ENCODE measurements at places on chromosomes 16 and 17.

DNA sequence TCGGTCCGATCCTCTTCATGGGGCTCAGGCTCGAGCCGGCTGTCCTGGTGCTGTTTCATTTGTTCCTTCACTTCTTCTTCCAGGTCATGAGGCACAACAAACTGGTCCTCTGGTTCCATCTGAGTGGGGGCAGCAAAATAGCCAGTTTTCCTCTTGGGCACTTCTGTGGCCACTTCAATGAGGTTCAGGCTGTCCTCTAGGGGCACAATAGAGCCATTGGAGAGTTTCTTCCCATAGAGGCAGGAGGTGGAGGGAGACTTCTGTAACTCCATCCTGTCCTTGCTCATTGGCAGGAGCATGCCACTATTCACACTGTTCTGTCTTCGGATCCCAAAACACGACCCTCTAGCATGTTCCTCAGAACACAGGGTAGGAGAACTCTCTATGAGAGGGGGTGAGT lies 22.9 kb downstream of the MARVELD3 start:
- H3K4me3 ChIP-seq, result no peak overlapping the region
- no peak overlapping the region for H3K27ac ChIP-seq
- peaks cover 4% of the 10 kb centered on the region for H3K36me3 ChIP-seq

GRCh38 chr17:38605841-38606645 lies at the start of gene SRCIN1:
TSS of gene SRCIN1 (minus strand) at chr17:38605952. CDS start at chr17:38605705, 247 bp downstream.
- no peaks in the 10 kb centered on the region for H3K36me3 ChIP-seq
- H3K27ac ChIP-seq, result no peak within 1 kb of the TSS
- peak within 1 kb of the TSS; percentile 50 for H3K4me3 ChIP-seq
- peaks cover 45% of the 10 kb centered on the region for H3K27me3 ChIP-seq

- H3K27me3 ChIP-seq, result no peaks in the 10 kb centered on the region
- peaks cover 49% of the 10 kb centered on the region for H3K36me3 ChIP-seq
- H3K4me1 ChIP-seq, result no peaks in the 10 kb centered on the region
- DNase-seq, result no peak
Observed at GRCh38 chr17:31525801-31526549, 134.5 kb downstream of the RAB11FIP4 start.

- H3K36me3 ChIP-seq, result no peaks in the 10 kb centered on the region
- no peaks in the 10 kb centered on the region for H3K27me3 ChIP-seq
- H3K4me3 ChIP-seq, result no peak overlapping the region
- no peak overlapping the region for H3K27ac ChIP-seq
- no peak for DNase-seq
Observed at GRCh38 chr17:57102122-57102521, 17.1 kb downstream of the AKAP1 start.

DNA sequence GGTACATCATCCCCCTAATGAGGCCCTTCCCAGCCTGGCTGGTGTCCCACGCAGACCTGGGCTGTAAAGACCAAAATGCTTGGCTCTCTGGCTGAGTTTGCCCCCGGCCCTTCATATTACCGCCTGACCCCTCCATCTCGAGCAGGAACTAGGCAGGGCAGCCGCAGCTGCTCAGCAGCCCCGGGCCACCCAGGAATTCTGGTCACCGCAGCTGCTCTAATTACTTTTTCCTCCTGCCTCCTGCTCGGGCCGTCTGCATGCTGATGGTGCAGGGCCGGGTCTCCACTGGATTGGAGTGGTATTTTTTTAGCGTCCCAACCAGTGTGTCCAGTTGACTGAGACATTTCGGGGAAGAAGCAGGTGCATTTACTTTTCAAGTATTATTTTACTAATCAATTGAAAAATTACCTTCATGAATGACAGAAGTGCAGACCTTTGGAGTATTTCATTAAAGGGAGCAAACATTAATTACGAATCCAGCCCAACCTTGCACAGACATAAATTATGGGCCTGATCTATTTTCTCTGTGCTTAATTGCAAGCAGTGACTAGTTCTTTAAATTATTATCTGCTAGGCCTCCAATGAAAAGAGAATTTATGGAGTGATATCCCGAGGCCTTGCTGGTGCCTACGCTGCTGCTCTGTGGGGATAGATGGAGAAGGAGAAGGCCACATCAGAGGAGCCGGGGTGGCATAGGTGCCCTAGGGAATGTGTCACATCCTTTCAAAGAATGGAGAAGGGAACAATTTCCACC lies 176.2 kb downstream of the CYLD start:
- H3K4me1 ChIP-seq, result no peaks in the 10 kb centered on the region
- DNase-seq, result no peak
- H3K27ac ChIP-seq, result no peak overlapping the region

- H3K36me3 ChIP-seq, result no peaks in the 10 kb centered on the region
- DNase-seq, result no peak
- no peaks in the 10 kb centered on the region for H3K4me1 ChIP-seq
Observed at GRCh38 chr17:54426296-54426886, 474.3 kb upstream of the TOM1L1 start.

DNA sequence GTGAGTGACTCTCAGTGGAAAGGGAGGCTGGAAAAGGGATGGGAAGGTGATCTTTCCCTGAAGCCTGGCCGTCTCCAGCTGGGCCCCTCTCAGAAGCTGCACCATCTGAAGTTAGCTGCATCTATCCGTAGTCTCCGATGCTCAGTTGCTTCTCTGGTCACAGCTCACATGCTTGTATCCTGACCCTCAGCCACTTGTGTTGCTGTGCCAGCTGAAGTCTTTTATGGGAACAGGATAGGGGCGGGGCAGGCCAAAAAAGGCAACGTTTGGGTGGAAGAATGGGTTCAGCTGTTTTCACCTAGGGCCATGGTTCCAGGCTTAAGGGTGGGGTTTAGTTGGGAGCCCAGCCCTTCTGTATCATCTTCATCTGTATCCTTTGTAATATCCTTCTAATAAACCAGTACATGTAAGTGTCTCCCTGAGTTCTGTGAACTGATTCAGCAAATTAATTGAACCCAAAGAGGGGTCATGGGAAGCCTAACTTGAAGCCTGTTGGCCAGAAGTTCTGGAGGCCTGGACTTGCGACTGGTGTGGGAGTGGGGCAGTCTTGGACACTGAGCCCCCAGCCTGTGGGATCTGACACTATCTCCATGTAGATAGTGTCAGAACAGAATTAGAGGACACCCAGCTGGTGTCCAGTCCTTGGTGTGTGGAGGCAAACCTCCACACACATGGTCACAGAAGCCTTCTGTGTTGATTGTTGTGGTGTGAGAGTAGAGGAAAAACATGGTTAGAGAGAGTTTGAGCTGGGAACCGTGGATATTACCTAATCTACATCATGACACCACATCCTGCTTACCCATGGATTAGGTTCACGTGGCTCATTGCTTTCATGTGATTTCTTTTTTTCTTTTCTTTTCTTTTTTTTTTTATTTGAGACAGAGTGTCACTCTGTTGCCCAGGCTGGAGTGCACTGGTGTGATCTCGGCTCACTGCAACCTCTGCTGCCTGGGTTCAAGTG lies 49.3 kb upstream of the FBXO47 start:
- H3K36me3 ChIP-seq, result no peaks in the 10 kb centered on the region
- DNase-seq, result peak; percentile 68
- H3K27ac ChIP-seq, result no peak overlapping the region
- no peak overlapping the region for H3K4me3 ChIP-seq
- peaks cover 31% of the 10 kb centered on the region for H3K4me1 ChIP-seq

- no peak overlapping the region for H3K27ac ChIP-seq
- DNase-seq, result peak; percentile 81
- no peak overlapping the region for H3K4me3 ChIP-seq
- peaks cover 50% of the 10 kb centered on the region for H3K36me3 ChIP-seq
Observed at GRCh38 chr17:77494664-77495435, 354.1 kb downstream of the SEC14L1 start.

DNA sequence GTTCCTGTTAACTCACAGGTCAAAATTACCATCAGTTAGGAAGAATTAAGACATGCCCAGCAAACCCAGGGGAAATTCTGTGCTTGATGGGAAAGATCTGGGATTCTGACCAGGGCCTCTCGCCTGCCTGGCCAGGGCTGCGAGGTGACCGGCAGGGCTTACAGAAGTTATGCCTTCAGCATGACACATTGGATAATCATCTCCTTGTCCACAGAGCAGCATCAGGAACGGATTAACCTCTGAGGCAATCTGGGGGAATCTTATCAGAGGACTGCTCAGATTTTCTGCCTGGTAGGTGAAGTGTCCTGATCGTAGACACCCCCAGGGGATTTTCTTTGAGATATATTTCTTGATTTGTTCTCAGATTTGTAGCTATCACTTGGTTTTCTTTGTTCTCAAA lies 172.5 kb downstream of the HS3ST3A1 start:
- no peak overlapping the region for H3K4me3 ChIP-seq
- DNase-seq, result no peak
- no peaks in the 10 kb centered on the region for H3K4me1 ChIP-seq
- no peaks in the 10 kb centered on the region for H3K36me3 ChIP-seq
- H3K27me3 ChIP-seq, result no peaks in the 10 kb centered on the region

GRCh38 chr17:45828171-45828570 lies 16.5 kb upstream of the SPPL2C start:
- no peak for DNase-seq
- no peak overlapping the region for H3K27ac ChIP-seq
- H3K27me3 ChIP-seq, result no peaks in the 10 kb centered on the region
- no peaks in the 10 kb centered on the region for H3K4me1 ChIP-seq

DNA sequence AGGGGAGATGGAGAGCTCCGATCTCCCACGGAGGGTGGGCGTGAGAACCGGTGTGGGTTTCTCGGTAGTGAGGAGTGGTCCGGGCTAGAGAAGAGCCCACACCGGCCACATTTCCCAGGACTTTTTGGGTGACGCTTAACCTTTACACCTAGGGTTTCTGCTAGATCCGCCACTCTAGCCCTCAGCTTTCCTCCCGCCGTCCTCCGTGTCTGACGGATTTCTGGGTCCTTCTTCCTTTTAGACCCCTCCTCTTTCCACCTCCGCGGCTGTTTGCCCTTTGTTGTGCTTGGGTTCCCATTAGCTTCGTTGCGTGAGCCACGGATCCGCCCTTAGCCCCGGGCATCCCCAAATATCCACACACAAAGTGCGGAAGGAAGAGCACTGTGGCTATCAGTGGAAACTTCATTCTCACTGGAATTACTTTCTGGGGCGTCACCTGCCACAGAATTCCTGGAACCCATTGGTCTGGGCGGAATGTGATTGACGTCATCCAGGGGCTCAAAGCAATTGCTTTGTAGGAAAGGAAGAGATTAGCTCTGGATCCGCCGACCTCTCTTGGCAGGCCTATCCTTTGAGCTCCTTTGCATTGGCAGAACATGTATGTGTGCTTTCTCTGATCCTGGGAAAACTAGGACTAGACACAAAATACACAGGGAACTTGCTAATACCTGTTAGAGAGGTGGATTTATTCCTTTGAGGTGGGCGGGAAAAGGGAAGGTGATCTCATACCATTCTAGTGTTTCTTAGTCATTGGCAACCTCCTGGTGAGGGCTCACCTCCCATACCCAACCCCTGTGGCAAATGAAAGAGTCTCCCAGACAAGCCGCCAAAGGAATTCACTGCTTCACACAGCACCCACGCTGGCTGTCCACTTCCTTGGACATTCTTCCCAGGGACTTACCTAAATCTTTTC lies 654 bp downstream of the TNFAIP1 start:
- peaks cover 31% of the 10 kb centered on the region for H3K4me1 ChIP-seq
- H3K36me3 ChIP-seq, result no peaks in the 10 kb centered on the region

DNA sequence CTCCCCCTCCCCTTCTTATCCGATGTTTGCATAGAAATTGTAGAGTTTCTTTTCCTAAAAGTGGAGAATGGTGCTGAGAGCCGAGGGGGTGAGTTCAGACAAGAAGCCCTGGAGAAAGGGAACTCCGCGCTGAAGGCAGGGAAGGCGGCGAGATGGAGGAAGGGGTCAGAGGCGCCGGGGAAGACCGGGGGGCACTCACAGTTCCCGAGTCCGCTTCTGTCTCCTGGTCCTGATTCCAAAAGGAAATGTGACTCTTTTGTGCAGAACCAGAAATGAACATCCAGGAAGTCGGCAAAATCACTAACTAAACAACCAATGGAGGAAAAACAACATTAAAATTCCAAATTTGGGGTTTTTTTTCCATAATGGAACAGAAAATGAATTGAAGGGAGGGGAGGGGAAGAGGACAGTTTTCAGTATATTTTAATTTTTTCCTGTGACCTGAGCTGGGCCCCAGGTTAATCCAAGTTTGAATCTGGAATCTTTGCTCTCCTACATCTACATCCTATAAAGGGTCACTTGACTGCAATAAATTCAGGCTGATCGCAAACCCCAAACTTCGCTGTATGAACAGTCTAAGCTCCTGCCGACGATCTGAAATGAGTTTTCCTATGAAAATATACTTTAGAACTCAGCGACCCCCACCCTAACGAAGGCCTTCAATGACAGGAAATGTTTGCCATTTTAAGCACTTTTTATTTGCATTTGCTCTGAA lies 252.3 kb downstream of the C16orf95 start:
- no peak overlapping the region for H3K4me3 ChIP-seq
- no peaks in the 10 kb centered on the region for H3K36me3 ChIP-seq
- H3K4me1 ChIP-seq, result no peaks in the 10 kb centered on the region
- no peak overlapping the region for H3K27ac ChIP-seq
- peaks cover 12% of the 10 kb centered on the region for H3K27me3 ChIP-seq

DNA sequence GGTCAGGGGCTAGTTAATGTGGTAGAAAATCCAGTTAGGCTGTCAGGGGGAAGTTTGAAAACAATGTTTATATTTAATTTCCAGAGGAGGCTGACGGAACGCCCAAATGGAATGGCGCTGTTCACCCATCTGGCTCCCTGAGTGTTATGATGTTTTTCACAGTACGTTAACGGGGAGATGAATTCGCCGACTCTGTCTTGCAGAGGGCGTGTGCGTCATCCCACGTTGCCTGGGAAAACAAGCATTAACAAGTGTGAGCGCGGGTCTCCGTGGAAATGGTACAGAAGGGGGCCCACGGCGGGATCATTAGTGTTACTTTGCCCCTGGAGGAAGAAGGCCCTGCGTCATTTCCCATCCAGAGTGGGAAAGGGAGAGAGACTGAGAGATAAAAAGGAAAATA lies 29.6 kb downstream of the RGS9 start:
- no peaks in the 10 kb centered on the region for H3K36me3 ChIP-seq
- H3K4me3 ChIP-seq, result no peak overlapping the region

- no peaks in the 10 kb centered on the region for H3K36me3 ChIP-seq
- DNase-seq, result no peak
- no peaks in the 10 kb centered on the region for H3K4me1 ChIP-seq
- H3K27me3 ChIP-seq, result peaks cover 3% of the 10 kb centered on the region
- no peak overlapping the region for H3K27ac ChIP-seq
Observed at GRCh38 chr16:50467943-50468748, 80.0 kb upstream of the NKD1 start.

- H3K4me1 ChIP-seq, result peaks cover 99% of the 10 kb centered on the region
- H3K27me3 ChIP-seq, result no peaks in the 10 kb centered on the region
- DNase-seq, result peak; percentile 63
- H3K36me3 ChIP-seq, result peaks cover 18% of the 10 kb centered on the region
- H3K27ac ChIP-seq, result no peak overlapping the region
Observed at GRCh38 chr16:68287276-68288251, 23.2 kb downstream of the SLC7A6OS start.

- no peaks in the 10 kb centered on the region for H3K27me3 ChIP-seq
- no peak overlapping the region for H3K27ac ChIP-seq
- H3K4me1 ChIP-seq, result no peaks in the 10 kb centered on the region
- H3K4me3 ChIP-seq, result no peak overlapping the region
Observed at GRCh38 chr17:57628421-57628820, 116.7 kb downstream of the CCDC182 start.

GRCh38 chr17:32287804-32288511 lies 22.3 kb downstream of the RHBDL3 start:
- no peaks in the 10 kb centered on the region for H3K27me3 ChIP-seq
- no peaks in the 10 kb centered on the region for H3K36me3 ChIP-seq
- no peak overlapping the region for H3K27ac ChIP-seq
- H3K4me1 ChIP-seq, result no peaks in the 10 kb centered on the region
- DNase-seq, result no peak
